WTC11 (cell line): ENCODE measurements at places on chromosomes 2 and 18.
A peak's percentile ranks its signal among the peaks of the same experiment; 100 is the strongest.

- no peak for DNase-seq
- peak overlapping the region; percentile 86 for H3K4me3 ChIP-seq
- peaks cover 38% of the 10 kb centered on the region for H3K4me1 ChIP-seq
These were observed 550 bp downstream of the MYL12B start for GRCh38 chr18:3262234-3263131.

DNA sequence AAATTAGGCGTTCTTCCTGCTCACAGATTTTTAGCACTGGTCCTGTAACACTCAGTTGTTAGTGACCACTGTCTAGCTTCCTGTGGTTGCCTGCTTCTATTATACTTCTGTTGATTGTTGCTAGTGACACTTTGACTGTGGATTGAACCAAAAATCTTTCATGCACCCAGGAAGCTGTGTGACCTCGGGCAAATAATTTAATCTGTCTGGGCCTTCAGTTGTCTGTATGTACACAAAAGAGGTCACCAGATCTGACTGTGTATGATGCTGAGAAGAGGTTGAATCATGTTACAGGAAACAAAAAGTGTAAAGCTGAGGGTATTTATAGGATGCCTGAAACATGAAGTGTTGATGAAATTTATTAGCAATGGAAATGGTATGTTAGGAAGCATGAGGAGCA, 12.7 kb downstream of the ICOS start:
- peaks cover 2% of the 10 kb centered on the region for H3K36me3 ChIP-seq
- no peaks in the 10 kb centered on the region for H3K27me3 ChIP-seq
- DNase-seq, result no peak
- no peak overlapping the region for H3K27ac ChIP-seq
- H3K4me1 ChIP-seq, result no peaks in the 10 kb centered on the region
- no peak overlapping the region for H3K4me3 ChIP-seq

DNA sequence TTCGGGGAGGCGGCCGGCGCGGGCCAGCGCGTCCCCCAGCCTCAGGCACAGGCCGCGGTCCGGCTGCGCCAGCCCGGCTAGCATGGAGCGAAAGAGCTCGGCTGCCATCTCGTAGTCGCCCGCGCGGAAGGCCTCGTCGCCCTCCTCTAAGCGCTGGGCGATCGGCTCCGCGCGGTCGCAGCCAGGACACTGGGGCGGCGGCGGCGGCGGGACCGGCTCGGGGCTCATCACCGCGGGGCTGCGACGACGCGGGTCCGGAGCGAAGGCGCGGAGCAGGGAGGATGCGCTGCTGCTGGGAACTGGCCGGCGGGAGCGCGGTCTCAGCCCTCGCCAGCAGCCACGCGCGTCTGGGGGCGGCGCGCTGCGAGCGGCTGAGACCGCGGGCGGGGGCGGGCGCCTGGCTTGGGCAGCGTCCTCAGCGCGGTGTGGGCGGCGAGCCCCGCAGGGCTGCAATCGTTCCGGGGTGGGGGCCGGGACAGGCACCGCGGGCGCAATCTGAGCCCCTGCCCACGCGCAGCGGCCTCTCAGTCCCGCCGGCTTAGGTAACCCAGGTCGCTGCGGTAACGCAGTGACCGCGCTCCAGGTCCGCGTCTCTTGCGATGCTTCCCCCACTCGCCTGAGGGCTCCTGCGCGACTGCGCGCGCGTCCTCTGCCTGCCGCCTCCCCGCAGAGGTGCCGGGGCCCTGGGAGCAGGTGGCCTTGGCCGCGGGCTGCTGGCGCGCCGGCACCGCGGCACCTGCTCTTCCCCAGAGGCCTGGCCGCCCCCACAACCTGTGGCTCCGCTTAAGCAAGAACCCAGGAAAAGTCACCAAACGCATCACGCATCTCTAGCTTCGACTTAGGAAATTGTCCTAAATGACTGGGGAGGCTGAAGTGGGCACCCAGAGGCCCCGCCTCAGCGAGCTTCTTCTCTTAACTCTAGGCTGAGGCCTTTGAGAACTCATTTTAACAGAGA, at the start of gene LONRF2:
Gene LONRF2, minus strand, starts transcription at position 636 of the 955 bp plus-strand sequence. Its CDS starts 408 bp downstream, at position 228.
- H3K4me1 ChIP-seq, result peaks cover 5% of the 10 kb centered on the region
- H3K27ac ChIP-seq, result no peak within 1 kb of the TSS
- peaks cover 19% of the 10 kb centered on the region for H3K36me3 ChIP-seq
- H3K4me3 ChIP-seq, result peak within 1 kb of the TSS; percentile 67
- DNase-seq, result peak; percentile 43

GRCh38 chr2:11343650-11344341, 640 bp downstream of the ROCK2 start:
- peak overlapping the region; percentile 93 for H3K27ac ChIP-seq
- H3K4me3 ChIP-seq, result peak overlapping the region; percentile 96
- H3K36me3 ChIP-seq, result no peaks in the 10 kb centered on the region

DNA sequence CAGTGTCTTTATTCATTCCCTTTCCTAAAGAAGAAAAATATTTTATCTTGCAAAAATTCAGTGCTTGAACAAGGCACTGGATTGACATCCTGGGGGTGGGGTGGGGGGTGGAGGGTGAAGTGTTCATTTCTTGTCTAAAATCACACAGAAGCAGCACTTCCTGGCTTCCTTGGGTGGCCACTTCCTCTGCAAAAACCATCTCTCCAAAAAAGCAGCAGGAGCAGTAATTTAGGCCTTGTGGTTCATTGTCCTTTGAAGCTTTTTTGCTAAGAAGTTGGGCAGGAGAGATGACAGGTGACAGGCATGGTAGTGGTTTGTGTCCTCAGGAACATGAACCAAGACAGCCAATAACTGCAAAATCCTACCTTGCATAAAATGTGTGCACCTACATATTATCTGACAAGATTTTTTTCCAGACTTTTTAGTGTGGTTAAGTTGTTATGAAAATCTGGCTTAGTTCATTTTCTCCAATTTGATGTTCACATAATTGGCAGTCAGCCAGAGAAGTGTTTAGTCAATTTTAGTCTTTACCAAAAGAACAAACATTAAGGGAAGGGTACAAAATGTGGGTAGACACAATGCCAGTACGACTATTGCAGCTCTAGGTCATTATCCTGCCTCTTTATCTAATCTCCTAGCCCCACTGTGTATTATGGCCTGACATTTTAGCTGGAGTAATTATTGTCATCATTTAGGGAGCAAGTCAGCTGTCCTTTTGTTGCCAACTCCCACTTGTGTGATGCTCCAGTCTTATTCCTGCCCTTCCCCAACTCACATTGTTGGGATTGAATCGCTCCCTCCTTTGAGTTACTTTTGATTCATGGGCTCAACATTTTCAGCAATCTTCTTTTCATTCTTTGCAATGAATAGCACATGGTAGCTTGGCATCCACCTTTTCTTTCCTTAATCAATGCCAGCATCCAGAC, 177.2 kb downstream of the MYO3B start:
- no peaks in the 10 kb centered on the region for H3K36me3 ChIP-seq
- peaks cover 51% of the 10 kb centered on the region for H3K4me1 ChIP-seq
- H3K27me3 ChIP-seq, result peaks cover 13% of the 10 kb centered on the region
- no peak for DNase-seq
- H3K27ac ChIP-seq, result no peak overlapping the region
- no peak overlapping the region for H3K4me3 ChIP-seq

GRCh38 chr2:120917886-120918285, 182.2 kb downstream of the GLI2 start:
- H3K4me1 ChIP-seq, result peaks cover 19% of the 10 kb centered on the region
- no peaks in the 10 kb centered on the region for H3K36me3 ChIP-seq
- DNase-seq, result no peak

DNA sequence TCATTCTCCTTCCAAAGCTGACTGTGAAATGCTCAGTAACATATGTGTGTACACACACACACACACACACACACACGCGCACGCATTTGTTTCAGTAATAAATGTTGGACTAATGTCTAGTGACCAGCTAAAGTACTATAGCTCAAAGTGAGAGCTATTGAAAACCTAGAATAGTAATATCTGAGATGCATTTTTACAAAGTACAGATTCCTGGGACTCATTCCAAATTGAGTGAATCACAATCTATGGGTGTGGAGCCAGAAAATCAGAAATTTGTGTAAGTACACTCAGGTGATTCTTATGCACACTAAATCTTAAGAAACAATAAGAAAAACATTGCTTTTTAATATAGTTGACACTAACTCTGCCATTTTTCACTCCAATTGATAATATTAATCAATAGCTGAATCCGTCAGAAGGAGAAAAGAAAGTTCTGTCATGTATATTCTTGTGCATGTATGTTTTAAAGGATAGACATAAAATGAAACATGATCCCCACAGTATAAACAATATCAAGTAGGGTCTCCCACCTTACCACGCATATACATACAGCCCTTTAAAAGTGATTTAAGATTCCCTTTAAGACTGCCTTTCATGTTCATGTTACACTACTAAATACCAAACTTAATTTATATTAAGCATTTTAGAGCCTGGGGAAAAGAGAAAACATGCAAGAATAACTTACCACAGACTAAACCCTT, 123.5 kb downstream of the ATAD2B start:
- no peak overlapping the region for H3K27ac ChIP-seq
- H3K4me1 ChIP-seq, result no peaks in the 10 kb centered on the region
- no peaks in the 10 kb centered on the region for H3K27me3 ChIP-seq
- no peaks in the 10 kb centered on the region for H3K36me3 ChIP-seq

DNA sequence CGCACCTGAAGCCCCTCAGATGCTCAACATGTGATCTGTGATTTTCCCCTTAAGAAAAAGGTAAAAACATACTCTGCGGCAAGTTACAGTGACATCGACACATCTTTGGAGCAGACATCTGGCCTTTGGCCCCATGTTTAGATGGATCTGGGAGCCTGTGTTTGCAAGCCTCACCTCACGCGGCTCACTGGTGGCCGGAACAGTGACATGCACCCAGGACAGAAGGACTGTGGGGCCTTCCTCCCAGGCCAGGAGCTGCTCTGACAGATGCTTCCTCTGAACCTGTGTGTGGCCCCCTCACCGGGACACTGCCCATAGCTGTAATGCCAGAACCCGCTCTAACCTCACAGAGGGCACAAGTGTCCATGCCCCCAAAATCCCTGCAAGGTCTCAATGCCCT, 13.1 kb downstream of the PASK start:
- no peak overlapping the region for H3K4me3 ChIP-seq
- DNase-seq, result no peak
- H3K4me1 ChIP-seq, result no peaks in the 10 kb centered on the region
- H3K27ac ChIP-seq, result no peak overlapping the region

GRCh38 chr2:53315149-53315548, 452.5 kb upstream of the CHAC2 start:
- no peak overlapping the region for H3K27ac ChIP-seq
- no peak overlapping the region for H3K4me3 ChIP-seq
- H3K4me1 ChIP-seq, result peaks cover 15% of the 10 kb centered on the region
- DNase-seq, result no peak

DNA sequence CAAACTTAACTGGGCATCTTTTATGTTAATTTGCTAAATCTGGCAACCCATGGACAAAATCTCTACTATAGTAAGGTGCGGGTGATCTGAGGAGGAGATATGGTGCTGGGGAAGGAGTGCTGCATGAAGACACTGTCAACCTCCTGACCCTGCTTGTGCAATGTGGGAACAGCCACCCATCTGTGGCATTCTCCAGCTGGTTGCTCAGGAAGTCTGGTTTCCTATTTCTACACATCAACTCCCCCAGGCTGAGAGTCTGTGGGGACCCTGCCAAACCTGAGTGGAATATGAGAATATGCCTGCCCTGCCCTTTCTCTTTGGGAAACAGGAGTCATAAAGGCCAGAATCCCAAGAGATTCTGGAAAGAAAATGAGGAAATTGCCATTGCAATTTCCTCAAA, 60.1 kb upstream of the PAX3 start:
- H3K27ac ChIP-seq, result no peak overlapping the region
- H3K4me1 ChIP-seq, result no peaks in the 10 kb centered on the region
- no peak for DNase-seq
- H3K4me3 ChIP-seq, result no peak overlapping the region
- H3K27me3 ChIP-seq, result peaks cover 6% of the 10 kb centered on the region; the same call in 1 of the 2 replicates
- H3K36me3 ChIP-seq, result no peaks in the 10 kb centered on the region

DNA sequence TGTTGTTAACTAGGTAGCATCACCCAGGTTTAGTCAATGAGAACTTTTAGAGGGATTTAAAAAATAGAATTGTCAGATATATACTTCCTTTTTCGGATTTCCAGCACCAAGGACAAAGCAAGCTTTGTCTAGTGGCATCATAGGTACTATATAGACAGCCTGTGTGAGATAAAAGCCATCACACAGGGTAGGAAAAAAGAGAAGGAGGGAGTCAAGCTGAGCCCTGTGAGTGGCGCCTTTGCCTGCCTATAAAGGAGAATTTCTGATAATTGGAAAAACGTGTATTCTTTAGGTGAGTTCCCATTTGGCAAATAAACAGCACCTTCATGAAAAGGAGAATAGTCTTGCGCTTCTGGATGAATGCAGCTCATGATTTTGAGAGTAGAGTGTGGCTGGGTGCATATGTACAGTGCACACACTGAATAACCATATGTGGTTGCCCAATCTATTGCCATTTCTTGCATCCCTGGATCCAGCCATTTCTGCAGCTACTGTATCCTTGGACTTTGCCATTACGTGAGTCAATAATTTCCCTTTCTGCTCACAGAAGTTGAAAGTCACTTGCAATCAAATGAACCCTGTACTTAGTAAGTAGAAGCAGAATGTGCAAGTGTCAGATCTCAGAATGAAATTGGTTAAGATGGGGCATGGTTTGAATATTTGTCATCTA, 559.9 kb upstream of the MEX3C start:
- H3K36me3 ChIP-seq, result no peaks in the 10 kb centered on the region
- no peak overlapping the region for H3K27ac ChIP-seq
- H3K4me1 ChIP-seq, result peaks cover 33% of the 10 kb centered on the region
- DNase-seq, result no peak

DNA sequence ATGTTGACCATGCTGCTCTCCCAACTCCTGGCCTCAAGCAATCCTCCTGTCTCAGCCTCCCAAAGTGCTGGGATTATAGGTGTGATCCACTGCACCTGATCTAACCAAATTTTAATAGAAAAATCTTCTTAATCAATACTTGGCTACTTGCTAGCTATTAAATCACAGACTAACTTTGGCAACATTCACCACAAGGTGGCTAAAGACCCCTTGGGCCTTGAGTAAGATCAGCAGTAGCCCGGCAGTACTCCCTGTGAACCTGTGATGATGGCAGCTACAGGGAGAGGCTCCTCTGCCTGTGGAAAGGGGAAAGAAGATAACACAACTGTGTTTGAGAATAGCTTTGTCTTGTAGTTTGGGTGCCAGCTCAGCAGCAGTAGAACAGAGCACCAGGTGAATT, 102.9 kb downstream of the SLC39A10 start:
- DNase-seq, result no peak
- H3K4me1 ChIP-seq, result peaks cover 11% of the 10 kb centered on the region; the same call in 1 of the 2 replicates
- H3K27me3 ChIP-seq, result no peaks in the 10 kb centered on the region
- no peak overlapping the region for H3K4me3 ChIP-seq
- no peak overlapping the region for H3K27ac ChIP-seq

GRCh38 chr2:218063896-218064295, 5.2 kb upstream of the RUFY4 start:
- H3K36me3 ChIP-seq, result no peaks in the 10 kb centered on the region
- no peak overlapping the region for H3K4me3 ChIP-seq
- peaks cover 13% of the 10 kb centered on the region; the same call in 1 of the 2 replicates for H3K27me3 ChIP-seq
- no peak for DNase-seq
- no peak overlapping the region for H3K27ac ChIP-seq

GRCh38 chr2:232633413-232634205, at the start of gene EFHD1:
Gene EFHD1, plus strand, starts transcription at chr2:232633604. Its CDS starts 101 bp downstream, at chr2:232633705.
- peaks cover 68% of the 10 kb centered on the region for H3K27me3 ChIP-seq
- H3K4me3 ChIP-seq, result peak within 1 kb of the TSS; percentile 68
- DNase-seq, result peak; percentile 88
- no peaks in the 10 kb centered on the region for H3K36me3 ChIP-seq
- no peak within 1 kb of the TSS for H3K27ac ChIP-seq

- H3K4me3 ChIP-seq, result no peak overlapping the region
- H3K27me3 ChIP-seq, result no peaks in the 10 kb centered on the region
- no peak overlapping the region for H3K27ac ChIP-seq
- peaks cover 12% of the 10 kb centered on the region for H3K4me1 ChIP-seq
- DNase-seq, result no peak
These were observed 105.9 kb upstream of the CREB1 start for GRCh38 chr2:207423886-207424285.
